ENCODE measurements at places on chromosomes 11 and 22. TPM values are rescaled to one million over a fixed set of nuclear protein-coding genes. Genes with fewer than 3 reads are reported as not detected.

The ELMOD1 gene
- total RNA-seq, result not detected

The HTATIP2 gene
- total RNA-seq, result 38.3 TPM

The CTNND1 gene
- 151 TPM for total RNA-seq

The CD44 gene
- total RNA-seq, result 419 TPM

The CALCA gene
- not detected for total RNA-seq

The HOATZ gene
- total RNA-seq, result not detected

The DMC1 gene
- total RNA-seq, result 1.6 TPM

The CDC42BPG gene
- 15.9 TPM for total RNA-seq

The HEPHL1 gene
- total RNA-seq, result 0.79 TPM

The ARHGAP32 gene
- total RNA-seq, result 23.8 TPM

The SLCO2B1 gene
- 0.07 TPM for total RNA-seq

The MYOD1 gene
- total RNA-seq, result not detected

The EIF3M gene
- 577 TPM for total RNA-seq

The SUSD2 gene
- total RNA-seq, result 1.7 TPM

The LDHAL6A gene
- not detected for total RNA-seq

The SLC22A8 gene
- total RNA-seq, result not detected

Data from airway epithelial cell (primary cell).